ENCODE measurements at places on chromosomes 4 and X.

- DNase-seq = no peak
Observed at GRCh38 chrX:36434522-36434921, 515.0 kb downstream of the CFAP47 start.

DNA sequence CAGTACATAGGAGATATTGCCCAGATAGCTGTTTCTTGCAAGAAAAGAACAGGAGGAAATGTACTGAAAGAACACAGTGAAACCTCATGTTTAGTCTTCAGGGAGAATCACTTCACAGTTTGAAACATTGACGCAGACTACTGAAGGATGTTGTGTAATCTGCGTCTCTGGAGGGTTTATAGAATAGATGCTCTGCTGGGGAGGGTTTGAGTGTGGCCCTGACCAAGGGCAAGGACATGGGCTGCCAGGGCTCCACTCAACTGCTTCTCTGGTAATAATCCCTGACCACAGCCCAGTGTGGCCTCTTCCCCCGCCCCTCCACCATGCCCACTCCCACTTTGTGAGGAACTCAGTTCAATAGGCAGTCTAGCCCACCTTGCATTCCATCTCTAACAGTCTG lies 15.8 kb upstream of the ACE2 start:
- DNase-seq = no peak

- no peak for DNase-seq
Observed at GRCh38 chrX:55713631-55714030, 3.9 kb upstream of the RRAGB start.

DNA sequence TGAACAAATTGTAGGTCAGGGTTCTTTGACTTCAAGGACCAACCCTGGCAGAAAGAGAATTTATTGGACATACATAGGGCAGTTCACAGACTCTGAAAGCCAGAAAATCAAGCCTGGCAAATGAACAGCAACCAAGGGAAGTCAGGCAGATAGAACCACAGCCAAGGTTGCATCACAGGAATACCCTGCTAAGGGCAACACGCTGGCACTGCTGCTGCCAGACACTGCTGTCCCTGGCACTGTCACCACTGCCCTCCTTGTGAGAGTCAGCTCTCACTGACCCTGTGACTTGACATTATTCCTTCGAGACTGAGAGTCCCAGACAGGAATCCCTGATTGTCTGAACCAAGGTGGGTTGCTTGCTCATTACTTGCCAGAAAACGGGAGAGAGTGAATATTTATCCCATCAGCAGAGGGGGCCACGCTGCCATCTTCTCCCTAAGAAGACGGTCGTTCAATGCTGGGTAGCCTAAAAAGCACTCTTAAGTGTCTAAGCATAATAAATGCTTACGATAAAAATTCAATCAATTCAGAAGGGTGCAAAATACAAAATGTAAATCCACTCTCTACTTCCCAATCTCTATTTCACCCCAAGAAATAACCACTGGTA lies 23.2 kb upstream of the PTTG2 start:
- DNase-seq = no peak

- DNase-seq = no peak
Observed at GRCh38 chr4:158940271-158940670, 162.6 kb upstream of the RAPGEF2 start.

Measured in stimulated activated effector memory CD8-positive, alpha-beta T cell treated with anti-CD3 and anti-CD28 coated beads, Interleukin-12 subunit alpha, Interleukin-12 subunit beta, amount 100 ng/mL, for 72 hours (primary cell).